ENCODE measurements at places on chromosomes 2 and 18.

GRCh38 chr18:24019641-24020331 lies 5.2 kb downstream of the TTC39C start:
- DNase-seq: peak; percentile 42

GRCh38 chr2:201018636-201019035 lies 52.8 kb downstream of the HYCC2 start:
- DNase-seq: no peak

GRCh38 chr2:190468814-190469569 lies 60.8 kb downstream of the MFSD6 start:
- DNase-seq: no peak

DNA sequence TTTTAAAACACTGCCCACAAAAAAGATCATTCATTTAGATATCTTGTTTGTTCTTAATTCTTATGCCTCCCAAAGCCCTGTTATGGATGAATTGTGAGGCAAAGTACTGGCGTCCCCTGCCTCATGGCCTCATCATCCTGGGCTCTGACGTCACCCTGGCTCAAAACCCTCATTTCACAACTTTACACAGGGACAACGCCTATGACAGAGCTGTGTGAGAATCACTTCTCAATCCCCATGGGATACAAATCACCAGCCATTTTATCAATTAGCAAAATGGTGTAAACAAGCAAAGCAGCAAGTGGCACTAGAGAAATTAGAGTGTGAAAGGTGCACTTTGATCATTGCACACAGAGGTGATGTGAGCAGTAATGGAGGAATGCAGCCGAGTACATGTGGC lies 16.6 kb downstream of the FHOD3 start:
- DNase-seq: no peak

DNA sequence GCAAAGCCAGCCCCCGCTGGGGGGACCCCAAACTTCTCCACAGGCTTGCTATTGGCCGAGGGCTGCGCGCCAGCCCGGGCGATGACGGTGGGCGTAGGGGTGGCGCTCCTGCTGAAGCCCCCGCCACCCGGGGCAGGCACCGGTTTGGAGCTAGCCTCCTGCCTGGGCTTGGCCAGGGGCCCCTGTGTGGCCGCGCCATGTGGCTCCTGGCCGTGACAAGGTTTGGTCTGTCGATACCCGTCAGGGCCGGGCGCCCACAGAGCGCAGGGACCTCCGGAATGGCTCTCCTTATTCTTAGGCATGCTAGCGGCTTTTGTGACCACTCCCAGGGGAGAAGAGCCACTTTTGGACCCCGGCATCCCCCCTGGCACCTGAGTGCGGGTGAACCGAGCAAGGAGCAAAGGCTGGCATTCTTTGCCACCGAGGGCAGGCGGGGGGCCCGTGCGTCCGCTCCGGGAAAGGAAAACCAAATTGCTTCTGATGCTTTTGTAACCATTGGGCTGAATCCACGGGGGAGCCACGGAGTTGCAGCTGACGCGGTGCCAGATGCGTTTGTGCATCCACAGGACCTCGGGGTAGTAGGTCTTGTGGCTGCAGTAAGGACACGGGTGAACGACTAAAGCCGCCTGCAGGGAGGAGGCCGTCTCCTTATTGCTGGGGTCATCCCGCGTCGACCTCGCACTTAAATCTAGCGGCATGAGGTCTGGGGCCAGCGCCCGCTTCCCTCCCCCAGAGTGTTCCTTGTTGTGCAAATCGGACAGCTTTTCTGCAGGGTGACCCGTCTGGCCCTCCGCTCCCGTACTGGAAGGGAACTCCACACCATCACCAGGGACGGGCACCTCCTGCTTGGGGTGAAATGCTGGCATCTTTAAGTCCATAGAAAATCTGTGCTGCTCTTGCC lies 115.6 kb downstream of the ZNF516 start:
- no peak for DNase-seq

- no peak for DNase-seq
Observed at GRCh38 chr18:53375621-53376020, 848.8 kb downstream of the MBD2 start.

GRCh38 chr2:60521626-60522025 lies 31.8 kb downstream of the BCL11A start:
- no peak for DNase-seq

DNA sequence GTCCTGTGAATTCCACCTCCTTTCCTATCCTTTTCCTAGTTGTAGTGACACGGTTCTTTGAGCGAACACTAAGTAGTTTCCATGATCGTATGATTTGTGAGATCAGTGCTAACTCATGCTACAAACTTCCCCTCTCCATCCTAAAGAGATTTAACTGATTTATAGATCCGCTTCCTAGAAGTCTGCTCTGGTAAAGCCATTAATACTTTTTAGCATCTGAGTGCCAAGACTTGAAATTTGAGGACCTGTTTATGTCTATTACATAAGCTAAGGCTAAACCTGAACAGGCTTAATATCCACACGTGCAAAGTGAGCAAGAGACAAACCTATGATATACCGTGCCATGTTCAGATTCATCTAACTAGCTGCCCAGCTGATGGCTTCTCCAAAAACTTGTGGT lies 14.9 kb downstream of the PROKR1 start:
- DNase-seq: no peak

DNA sequence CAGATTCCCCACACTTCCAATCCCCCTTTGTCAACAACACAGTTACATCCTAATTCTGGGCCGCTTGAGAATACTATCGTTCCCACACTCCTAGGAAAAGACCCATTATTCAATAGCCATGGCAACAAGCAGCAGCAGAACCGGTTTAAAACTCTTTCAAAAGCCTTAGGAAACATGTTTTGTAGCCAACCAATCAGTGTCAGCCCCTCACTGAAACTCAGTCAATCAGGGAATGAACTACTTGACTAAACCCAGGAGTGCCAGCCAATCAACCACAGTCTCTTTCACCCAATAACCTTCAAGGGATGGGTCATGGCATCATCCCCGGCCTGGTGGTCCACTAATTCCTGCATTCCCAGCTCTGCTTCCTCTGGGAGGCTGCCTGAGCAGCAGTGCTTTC lies 204.8 kb upstream of the HS6ST1 start:
- DNase-seq: no peak

GRCh38 chr18:46070815-46071652 lies 1.0 kb downstream of the PSTPIP2 start:
- no peak for DNase-seq

- DNase-seq: no peak
Observed at GRCh38 chr2:233009661-233010060, 3.4 kb downstream of the NGEF start.

DNA sequence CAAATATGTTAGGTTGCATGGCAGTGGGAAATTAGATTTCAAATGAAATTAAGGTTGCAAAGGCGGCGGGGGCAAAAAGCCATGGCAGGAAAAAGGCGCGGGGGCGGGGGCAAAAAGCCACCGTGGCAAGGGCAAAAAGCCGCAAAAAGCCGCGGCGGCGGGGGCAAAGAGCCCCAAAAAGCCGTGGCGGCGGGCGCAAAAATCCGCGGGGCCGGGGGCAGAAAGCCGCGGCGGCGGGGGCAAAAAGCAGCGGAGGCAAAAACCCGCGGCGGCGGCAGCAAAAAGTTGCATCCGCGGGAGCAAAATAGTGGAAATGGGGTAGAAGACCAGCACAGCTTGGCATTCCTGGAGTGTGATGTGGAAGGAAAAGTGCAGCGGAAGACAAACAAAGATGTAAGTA lies 417.1 kb downstream of the ANKRD30B start:
- no peak for DNase-seq

GRCh38 chr18:8381821-8382459 lies 227.3 kb upstream of the RAB12 start:
- no peak for DNase-seq

DNA sequence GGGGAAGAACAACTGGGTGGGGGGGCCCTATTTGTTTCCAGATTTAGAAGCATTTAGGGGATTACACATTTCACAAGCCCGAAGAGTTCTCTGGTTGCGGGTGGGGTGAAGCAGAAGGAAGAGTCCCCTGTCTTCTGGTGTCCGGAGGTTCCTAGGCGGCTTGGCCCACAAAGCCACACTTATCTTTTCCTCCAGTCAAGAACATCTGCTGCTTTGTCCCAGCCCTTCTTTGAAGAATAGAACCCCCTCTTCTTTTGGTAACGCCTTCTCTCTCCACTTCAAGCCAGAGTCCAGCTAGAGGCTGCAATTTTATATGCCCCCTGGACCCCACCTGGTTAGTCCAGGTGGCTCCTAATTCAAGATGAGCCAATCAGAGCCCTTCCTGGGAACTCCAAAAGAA lies 15.8 kb downstream of the BOLA3 start:
- DNase-seq: no peak

- DNase-seq: no peak
Observed at GRCh38 chr18:48661421-48661820, 122.6 kb downstream of the CTIF start.

GRCh38 chr2:57809230-57809629 lies 237.4 kb upstream of the VRK2 start:
- no peak for DNase-seq

GRCh38 chr2:10448576-10449485 lies 704 bp upstream of the ODC1 start:
- DNase-seq: peak; percentile 95

- no peak for DNase-seq
Observed at GRCh38 chr2:127917916-127918315, 32.2 kb upstream of the AMMECR1L start.

GRCh38 chr2:218566296-218566695 lies 1.9 kb downstream of the USP37 start:
- DNase-seq: no peak

GRCh38 chr18:75290737-75291358 lies 80.3 kb downstream of the TSHZ1 start:
- no peak for DNase-seq

DNA sequence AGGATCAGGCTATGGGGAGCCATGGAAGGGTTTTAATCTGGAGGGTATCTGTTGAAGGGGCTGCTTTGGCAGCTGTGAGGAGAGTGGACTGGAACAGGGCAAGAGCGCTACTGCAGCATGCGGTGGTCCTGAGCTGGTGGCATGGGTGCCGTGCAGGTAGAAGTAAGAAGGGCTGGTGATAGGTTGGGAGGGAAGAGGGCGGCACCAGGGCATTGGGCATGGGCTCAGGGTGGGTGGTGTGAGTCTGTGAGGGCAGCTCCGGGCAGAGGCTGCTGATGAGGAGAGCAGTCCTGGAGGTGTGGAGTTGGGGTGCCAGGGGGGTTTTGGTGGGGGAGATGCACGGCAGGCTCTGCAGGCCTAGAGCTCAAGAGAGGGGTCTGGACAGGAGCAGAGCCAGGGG lies 2.1 kb downstream of the ACTG2 start:
- no peak for DNase-seq

GRCh38 chr2:38116762-38117161 lies 40.8 kb upstream of the CYP1B1 start:
- DNase-seq: no peak

GRCh38 chr18:22344908-22345670 lies 72.6 kb downstream of the CTAGE1 start:
- DNase-seq: no peak

GRCh38 chr18:45889419-45890064 lies 64.1 kb downstream of the SIGLEC15 start:
- no peak for DNase-seq

GRCh38 chr18:3418083-3418482 lies 31.9 kb upstream of the TGIF1 start:
- DNase-seq: no peak

DNA sequence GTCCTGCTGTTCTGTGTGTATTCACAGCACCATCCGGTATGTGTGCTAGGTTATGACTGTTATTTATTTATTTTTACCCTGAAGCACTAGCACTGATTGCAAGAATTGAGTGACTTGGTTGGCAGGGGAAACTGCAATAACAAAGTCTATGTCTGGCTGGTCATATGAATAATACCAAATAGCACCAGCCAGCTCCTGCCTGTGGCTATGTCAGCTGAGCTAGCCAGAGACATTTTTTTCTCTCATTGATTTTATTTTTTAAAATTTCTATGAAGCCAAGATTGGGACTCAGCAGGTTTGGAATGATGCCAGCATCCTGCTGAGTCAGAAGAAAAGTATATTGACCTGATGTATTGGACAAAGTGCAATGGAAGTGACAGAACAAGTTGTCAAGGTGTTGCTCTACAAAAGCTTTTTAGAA lies 188.5 kb upstream of the CDH2 start:
- DNase-seq: no peak

DNA sequence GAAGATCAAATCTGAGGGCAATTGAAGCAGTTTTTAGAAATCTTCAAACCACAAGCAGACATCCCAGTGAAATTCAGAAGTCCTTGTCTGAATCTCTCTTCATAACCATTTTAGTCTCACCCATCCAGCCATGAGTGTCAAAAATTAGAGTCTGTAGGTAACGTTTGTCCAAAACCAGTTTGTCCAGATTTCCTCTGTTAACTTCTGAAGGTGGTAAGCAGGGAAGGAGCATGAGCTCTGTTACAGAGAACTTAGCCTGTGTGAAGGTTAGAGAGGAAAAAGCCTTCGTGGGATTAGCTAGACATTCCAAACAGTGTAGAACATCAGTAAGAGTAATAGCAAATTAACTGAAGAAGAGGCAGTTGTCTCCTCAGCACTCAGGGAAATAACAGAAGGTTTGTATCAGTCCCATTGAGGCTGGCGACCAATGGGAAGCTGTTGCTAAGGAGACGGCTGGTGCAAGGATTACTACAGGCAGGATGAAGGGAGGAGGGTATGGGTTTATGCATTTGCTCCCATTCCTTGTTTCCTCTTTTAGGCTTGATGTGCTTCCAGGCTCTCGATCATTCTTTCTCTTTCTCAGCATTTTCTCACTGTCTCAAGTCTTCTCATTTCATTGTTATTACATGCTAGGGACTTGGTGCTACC lies 8.7 kb upstream of the GPR155 start:
- DNase-seq: no peak

- DNase-seq: no peak
Observed at GRCh38 chr18:43893001-43893637, 615.8 kb upstream of the SYT4 start.

GRCh38 chr18:12359515-12359927 lies 17.5 kb downstream of the AFG3L2 start:
- DNase-seq: no peak

DNA sequence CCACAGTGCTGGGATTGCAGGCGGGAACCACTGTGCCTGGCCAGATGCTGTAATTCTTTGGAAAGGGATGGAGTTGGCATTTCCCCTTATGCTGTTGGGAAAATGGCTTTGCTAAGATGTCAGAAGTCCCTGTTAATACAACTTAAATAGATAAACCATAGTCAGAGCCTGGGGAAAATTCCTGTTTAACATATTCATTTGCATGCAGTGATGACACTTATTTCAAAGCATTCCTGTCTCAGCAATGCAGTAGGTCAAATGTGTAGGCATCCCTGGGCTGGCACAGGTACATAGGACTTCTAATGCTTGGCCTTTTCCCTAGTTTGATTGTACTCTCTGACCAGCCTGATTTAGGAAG lies 38.6 kb downstream of the RAMP1 start:
- no peak for DNase-seq

DNA sequence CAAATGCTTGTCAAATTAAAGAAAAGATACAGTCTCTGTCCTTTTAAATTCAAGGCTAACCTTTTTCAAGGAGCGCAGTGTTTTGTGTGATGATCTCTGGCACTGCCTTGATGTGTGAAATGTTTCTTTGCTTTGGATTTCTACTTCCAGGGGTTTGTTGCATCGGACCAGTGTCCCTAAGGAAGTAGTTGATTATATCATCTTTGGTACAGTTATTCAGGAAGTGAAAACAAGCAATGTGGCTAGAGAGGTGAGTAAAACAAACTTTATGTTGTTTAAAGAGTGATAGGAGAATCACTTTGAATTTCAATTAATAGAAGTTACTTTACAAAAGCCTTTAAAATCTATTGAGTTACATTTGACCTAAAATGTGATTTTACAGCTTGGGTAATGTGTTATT lies 28.8 kb downstream of the HADHB start:
- no peak for DNase-seq

GRCh38 chr2:201218780-201219179 lies 35.8 kb downstream of the CASP10 start:
- no peak for DNase-seq
